MG63 (cell line): ENCODE measurements at places on chromosomes 2 and 18.
A peak's percentile ranks its signal among the peaks of the same experiment; 100 is the strongest.

- DNase-seq, result no peak
These were observed 46.2 kb downstream of the MEIS1 start for GRCh38 chr2:66481100-66481549.

DNA sequence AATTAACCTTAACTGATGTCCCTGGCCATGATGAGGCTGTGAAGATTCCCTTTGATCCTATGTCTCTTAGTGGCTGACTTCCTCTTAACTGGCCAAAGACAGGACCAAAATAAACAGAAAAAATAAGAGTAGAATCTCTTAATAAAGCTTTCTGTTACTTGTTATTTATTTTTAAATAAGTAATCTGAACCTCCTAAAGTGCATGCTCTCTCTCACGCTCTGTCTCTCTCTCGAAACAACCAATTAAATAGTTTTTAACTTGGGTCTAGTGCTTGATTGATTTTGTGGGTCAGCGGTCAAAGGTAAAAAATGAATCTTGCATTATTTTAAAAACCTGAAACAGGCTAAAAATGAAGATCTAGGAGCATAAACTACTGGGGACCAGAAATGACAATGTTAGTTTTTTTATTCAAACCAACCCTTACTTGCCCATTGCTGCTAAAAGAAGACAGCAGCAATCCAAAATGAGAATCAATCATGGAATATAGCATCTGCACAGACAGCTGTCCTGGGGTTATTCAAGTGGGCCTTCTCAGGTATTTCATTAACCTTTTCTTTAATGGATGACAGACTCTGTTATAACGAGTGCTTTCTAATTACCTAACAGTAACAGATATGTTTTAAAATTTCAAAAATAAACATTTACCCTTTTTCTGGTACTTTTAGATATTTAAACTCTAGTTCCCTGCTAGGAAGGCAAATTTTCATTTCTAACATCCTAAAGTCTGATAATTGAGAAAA lies 11.2 kb downstream of the GAREM1 start:
- DNase-seq, result no peak

GRCh38 chr2:145740302-145740701 lies 1220.4 kb upstream of the ZEB2 start:
- no peak for DNase-seq

DNA sequence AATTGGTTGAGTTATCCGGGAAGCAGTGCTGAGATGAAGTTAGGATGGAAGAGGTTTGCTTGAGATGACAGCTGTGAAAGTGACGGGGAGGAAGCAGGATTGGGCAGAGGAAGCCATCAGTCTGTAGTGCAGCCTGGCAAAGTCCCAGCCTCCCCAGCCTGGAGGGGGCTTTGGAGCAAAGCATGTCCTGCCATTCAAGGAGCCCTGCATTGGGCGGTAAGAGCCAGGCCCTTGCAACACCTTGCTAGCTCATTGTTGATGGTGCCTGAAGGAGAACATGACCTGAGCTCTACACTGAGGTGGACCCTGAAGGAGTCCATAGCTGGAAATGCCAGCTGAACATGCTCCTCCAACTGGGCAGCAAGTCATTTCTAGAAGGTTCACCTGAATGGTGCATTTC lies 228.9 kb downstream of the ACKR3 start:
- DNase-seq, result no peak

DNA sequence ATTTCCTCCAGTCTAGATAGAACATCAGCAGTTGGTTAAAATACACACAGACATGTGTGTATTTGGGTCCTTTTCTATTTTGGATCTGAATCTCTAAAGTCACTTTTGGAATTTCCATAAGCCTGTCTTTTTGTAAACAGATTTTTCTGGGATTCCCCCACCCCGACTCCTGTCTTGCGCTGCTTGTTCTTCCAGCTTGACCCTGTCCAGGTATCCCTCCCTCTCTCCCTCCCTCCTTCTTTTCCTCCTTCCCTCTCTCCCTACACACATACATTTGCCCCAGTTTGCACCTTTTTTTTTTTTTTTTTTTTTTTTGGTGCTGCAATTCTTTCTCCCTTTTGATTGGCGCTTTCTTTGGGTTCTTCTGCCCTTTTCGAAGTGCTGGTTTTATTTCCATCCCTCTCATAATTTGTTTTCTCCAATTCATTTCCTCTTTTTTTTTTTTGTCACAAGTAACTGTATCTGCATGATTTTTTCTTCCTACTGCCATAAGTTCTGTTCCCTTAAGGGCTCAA lies 114.8 kb upstream of the SERTAD2 start:
- DNase-seq, result no peak

GRCh38 chr2:121147766-121148165 lies 137.2 kb downstream of the TFCP2L1 start:
- DNase-seq, result no peak

DNA sequence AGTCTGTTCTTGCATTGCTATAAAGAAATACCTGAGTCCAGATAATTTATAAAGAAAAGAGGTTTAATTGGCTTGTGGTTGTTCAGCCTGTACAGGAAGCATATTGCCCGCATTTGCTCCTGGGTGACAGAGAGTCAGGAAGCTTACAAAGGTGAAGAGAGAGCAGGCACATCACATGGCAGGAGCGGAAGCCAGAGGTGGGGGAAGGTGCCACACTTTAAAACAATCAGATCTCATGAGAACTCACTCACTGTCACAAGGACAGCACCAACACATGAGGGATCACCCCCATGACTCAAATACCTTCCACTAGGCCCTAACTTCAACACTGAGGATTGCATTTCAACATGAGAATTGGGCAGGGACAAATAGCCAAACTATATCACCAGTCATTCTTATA lies 124.8 kb upstream of the COL5A2 start:
- no peak for DNase-seq

GRCh38 chr2:159497256-159497655 lies 119.1 kb downstream of the BAZ2B start:
- peak; percentile 44 for DNase-seq

- no peak for DNase-seq
These were observed 183.3 kb upstream of the FBXO11 start for GRCh38 chr2:48089644-48090043.

DNA sequence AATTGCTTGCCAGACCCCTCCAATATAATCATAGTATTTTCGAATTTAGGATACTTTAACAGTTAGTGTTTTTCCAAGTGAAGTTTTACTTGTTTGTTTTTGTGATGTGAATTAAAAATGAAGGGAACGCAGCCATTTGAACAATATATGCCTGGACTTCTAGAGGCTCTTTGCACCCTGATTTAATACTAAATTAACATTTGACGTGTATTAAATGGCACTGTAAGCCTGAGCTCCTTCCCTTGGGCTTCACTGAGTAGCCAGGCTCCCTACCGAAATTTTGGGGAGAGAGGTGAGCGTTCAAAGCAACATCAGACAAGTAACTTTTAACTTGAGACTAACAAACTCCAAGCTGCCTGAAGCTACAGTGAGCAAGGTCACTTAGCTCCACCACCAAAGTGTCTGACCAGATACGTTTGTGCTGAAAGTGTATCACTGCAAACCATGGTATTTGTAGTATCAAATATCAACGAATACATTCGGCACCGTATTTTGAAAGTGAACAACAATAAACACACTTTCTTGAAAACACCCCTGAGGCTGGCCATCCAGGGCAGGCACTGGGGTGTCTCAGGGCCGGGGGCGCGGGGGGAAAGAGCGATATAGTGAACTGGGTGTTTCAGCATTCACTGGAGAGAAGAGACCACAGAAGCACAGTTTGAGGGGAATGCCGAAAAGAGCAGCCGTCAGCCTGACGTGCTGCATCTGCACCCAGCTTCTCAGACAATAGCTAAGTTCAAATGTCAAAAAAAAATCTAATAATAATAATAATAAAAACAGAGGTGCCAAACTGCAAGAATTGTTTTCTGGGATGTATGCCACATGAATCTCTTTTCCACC lies 7.7 kb upstream of the POU3F3 start:
- DNase-seq, result no peak

DNA sequence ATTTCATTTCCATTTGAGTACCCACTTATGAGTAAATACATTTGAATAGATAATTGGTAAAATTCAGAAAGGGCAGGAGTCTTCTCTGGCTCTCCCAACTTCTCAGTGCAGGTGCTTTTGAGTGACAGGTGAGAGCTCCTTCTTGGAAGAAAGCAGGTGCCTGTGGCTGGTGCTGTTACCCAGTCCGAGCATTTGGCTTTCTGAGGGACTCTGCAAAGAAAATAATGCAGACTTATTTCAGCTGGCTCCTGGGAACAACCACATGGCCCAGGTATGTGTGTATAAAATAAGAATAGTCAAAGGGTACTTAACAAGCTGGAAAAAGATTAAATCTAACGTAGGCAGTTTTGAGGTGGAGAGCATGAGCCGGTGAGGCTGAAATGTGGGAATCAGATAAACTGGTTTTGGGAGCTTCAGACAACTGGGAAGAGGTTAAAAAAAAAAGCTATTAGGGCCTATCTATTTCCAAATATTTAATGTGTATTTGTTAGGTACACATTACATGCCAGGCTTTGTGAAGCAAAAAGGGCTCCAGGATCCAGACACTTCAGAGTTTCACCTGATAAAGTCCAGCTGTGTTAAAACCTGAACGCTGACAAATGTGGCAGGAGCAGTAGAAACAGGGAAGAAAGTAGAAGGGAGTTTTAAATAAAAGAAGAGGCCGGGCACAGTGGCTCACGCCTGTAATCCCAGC lies 20.6 kb downstream of the ZNF236 start:
- no peak for DNase-seq

DNA sequence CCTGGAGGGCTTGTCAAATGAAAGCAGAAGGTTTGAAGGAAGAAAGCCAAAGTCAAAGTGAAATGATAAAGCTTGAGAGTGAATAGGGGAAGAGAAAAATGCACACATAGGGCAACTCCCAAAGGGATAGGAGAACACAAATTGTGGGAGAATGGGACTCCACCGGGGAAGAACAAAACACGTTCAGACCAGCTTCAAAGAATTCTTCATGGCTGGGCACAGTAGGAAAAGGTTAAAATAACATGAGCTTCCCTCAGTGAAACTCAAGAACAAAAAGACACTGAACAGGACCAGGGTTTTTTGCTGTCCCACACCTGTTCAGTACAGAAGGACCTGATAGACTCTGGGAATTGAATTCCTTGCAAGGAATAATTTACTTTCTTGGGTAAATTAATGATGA lies 123.1 kb upstream of the NCKAP5 start:
- DNase-seq, result no peak

- DNase-seq, result peak; percentile 84
These were observed 111.4 kb upstream of the CDC42EP3 start for GRCh38 chr2:37782721-37783371.

DNA sequence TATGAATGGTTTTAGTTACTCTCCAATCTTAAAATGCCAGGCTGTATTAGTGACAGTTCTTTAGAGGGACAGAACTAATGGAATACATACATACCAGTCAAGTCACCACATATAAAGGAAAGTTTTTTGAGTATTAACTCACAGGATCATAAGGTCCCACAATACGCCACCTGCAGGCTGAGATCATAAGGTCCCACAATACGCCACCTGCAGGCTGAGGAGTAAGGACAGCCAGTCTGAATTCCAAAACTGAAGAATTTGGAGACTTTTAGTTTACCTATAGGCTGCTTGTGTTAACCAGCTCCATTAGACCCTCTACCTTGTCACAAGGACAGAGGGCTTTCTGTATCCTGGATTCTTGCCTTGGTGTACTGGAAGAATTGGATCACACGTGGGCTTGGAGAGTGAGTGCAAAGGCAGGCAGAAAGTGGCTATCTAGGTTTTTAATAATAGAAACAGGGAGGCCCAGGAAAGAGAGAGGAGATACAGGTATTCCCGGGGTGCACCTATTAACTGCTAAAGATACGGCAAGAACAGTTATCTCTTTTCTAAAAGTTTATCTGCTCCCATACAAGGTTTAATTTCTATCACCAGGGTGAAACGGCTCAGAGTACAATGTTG lies 234.9 kb upstream of the CYRIA start:
- DNase-seq, result peak; percentile 15

DNA sequence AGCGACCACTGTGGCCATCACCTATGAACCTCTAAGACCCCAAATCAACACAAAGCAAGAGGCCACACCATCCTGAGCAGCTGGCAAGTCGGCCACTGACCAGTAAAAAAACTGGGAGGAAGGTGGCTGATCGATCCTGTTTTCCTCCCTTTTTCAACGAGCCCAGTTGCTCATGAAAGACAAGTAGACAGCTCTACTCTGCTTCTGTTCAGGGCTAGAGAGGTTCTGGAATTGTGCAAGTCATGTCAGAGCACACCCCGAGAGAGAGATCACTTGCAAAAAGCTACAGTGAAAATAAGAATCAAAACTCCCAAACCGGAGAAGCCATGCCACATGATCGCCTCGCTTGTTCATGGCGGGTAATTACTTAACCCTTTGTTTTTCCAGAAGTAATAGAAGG lies 34.6 kb downstream of the ZNF516 start:
- DNase-seq, result no peak

DNA sequence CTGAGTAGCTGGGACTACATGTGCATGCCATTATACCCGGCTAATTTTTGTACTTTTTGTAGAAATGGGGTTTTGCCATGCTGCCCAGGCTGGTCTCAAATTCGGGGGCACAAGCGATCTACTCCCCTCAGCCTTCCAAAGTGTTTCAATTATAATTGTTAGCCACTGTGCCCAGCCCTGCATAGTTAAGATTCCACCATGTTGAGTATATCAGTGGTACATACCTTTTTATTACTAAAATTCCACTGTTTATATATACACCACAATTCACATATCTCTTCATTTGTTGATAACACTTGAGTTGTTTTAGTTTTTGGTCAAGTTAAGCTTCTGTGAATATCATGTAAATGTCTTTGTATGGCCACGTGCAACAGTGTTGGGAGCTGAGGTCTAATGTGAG lies 12.8 kb upstream of the FMNL2 start:
- no peak for DNase-seq

DNA sequence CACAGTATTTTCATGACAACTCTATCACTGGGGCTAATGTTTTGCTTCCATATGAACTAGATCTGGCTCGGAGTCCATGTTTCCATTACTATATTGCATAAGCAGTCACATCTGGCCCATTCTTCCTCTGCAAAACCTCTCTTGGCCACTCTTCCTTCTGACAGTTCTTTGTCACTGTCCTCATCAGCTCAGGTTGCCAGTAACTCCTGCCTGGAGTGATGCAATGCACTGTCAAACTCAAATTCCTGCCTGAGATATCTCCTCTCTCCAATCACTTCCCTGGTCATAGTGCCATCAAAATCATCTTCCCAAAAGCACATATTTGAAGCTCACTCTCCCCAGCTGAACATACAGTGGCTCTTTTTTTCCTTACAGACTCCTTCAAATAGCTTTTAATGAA lies 66.1 kb downstream of the COLEC12 start:
- DNase-seq, result no peak

GRCh38 chr18:79801641-79802040 lies 3.9 kb downstream of the KCNG2 start:
- no peak for DNase-seq

DNA sequence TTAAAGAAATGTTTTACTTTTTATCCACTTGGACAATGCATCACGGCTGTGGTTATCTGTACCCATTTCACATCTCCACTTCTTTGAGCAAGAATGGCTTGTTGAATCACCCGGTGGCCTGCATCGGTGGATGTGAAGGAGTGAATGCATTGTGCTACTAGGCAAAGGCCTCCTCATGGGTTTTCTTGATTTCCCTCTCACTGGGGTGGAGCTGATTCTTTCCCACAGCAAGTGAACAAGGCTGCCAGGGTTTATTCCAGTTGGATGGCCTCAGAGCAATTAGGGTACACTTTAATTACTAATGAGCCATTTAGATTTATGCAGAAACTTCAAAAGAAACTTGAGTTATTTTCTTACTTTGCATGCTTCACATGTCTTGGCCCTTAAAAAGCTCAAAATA lies 387.1 kb downstream of the RND3 start:
- DNase-seq, result no peak

- no peak for DNase-seq
These were observed 31.5 kb upstream of the REG3A start for GRCh38 chr2:79191081-79191480.

GRCh38 chr2:29579495-29580169 lies 341.8 kb downstream of the ALK start:
- DNase-seq, result no peak
